CD4-positive, alpha-beta T cell treated with Interleukin-17A for 1 hour (primary cell): ENCODE measurements at places on chromosomes 3 and 15.

- DNase-seq = no peak
These were observed 123.2 kb downstream of the MAGI1 start for GRCh38 chr3:65915477-65915876.

- DNase-seq = no peak
These were observed 10.8 kb upstream of the NANOGP8 start for GRCh38 chr15:35095941-35096340.

DNA sequence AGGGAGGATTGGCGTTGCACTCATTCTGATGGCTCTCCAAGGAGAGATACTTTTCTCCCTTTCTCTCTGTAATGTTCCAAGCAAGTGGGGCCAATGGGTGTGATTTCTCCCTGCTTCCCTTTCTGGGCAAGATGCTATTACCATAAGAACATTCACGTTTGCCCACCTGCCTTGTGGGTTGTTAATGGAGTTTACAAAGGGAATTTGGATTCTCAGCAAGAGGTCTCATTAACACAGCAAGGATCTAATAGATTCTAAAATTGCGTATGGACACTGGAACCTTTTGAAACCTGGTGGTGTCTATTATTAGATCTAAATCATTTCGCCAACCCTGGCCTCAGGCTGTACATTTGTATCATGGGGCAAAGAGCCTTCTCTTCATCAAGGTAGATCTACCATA, 74.1 kb downstream of the SLCO3A1 start:
- DNase-seq = no peak

DNA sequence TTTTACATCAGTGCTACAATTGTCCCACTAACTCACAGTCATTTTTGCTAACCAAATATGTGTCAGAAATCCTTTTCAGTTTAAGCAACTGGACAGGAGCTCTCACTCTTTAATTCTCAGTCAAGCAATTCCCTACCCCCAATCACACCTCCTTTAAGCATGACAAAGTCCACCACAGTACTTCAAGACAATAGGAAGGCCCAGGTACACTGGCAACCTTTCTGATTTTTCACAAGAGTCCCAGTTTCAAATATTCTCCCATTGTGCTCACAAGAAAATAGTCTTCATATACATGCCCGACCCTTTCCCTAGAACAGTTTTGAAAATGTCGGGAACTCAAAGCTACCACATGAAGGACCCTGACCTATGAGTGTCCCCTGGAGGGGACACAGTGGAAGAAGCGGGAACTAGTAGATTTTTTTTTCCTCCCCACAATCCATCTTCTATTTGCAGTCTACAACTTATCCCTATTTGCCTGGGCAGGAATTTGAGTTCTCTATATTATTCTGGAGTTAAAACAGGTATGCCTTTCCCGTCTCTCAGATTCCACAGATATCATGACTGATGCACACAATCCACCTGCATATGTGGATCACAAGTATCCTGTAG, 413.5 kb downstream of the TIGIT start:
- no peak for DNase-seq

DNA sequence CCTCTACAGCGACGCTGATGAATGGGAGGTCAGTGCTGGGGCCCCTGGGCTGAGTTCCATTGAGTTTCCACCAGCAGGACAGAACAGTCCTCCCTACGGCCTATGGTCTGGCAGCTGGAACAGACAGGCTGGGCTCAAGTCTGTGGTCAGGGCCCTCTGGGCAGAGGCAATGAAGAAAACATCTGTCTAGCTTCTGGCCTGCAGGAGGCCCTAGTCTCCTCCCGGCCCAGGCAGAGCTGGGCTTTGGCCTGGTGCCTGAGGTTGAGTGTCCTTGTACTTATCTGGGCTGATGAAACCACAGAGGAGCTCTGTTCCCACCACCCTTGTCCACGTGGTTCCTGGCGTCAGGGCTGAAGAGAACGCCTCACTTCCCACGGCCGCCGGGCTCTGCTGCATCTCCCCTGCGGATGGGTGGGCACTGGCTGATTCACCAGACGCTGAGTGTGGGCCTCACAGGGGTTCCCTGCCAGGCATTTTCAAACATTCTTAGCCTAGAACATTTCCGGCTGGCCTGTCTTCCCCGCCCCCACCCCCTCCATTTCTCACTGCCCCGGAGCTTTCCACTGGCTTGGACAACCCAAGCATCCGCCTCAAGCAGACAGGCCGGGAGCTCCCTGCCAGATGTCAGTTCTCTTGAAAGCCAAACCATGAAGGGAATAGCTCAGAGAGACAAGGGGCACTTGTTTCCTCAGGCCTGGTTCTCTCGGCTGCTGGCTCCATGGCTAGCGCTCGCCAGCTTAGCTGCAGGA, 20.3 kb downstream of the PPCDC start:
- DNase-seq = peak; percentile 41

DNA sequence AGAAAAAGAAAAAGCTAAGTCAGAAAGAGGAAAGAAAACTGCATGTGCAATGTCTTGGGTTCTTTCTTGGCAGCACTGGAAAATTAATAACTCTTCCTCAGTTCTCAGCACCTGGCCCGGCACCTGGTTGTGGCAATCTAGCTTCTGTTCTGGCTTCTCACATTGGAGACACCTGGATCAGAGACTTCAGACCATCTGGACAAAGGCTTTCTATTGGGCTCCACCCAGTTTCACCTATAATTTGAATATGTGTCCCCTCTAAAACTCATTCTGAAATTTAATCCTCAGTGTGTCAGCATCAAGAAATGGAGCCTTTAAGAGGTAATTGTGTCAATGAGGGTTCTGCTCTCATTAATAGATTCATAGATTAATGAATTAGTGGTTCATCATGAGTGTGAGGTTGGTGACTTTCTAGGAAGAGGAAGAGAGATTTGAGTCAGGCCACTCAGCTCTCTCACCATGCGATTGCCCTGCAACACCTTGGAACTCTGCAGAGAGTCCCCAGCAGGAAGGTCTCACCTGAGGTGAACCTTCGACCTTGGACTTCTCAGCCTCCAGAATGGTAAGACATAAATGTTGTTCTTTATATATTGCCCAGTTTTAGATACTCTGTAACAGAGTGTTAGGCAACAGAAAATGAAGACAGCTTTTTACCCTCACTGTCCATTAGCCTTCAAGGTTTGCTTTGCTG, 679.9 kb downstream of the NTRK3 start:
- no peak for DNase-seq

DNA sequence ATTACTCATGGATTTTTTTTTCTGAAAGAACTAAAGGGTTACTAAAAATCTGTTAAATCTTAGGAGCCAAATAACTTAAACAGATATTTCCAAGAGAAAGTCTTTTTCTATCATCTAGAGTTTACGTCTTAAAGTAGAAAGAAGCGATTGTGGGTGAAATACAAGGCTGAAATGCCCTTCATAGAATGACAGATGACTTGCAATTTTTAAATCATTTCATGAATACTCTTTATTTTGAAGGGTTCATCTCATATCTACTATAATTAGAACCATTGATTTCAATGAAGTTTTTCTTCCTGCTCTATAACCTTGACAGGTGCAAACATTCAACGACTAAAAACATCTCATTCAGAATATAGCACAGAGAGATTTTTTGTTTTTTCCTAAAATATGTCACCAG, 217.0 kb downstream of the GABRB3 start:
- DNase-seq = no peak

DNA sequence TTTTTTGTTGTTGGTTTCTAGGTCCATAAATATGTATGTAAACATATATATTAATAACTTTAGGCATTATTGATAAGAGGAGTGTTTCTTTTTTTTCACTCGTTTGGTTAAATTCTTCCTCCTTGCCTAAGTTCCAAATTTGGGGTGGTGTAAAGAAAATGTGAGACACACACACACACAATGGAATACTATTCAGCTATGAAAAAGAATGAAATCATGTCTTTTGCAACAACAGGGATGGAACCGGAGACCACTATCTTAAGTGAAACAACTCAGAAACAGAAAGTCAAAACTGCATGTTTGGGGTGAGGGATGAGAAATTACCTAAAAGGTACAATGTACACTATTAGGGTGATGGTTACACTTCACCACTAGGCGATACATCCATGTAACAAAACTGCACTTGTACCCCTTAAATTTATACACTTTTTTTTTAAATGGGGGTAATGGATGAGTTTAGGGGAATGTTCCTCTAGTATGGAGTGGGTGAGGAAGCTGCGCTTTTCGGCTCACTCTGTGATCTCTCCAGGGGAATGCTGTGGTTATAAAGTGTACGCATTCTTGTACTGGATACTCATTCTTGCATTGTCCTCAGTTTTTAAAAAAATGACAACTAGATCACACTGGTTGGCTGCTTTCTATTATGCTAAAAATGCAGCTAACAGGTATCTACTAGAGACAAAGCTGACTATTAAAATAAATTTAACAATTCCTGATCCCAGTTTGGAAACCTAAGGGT, 50.8 kb upstream of the PPARG start:
- no peak for DNase-seq

DNA sequence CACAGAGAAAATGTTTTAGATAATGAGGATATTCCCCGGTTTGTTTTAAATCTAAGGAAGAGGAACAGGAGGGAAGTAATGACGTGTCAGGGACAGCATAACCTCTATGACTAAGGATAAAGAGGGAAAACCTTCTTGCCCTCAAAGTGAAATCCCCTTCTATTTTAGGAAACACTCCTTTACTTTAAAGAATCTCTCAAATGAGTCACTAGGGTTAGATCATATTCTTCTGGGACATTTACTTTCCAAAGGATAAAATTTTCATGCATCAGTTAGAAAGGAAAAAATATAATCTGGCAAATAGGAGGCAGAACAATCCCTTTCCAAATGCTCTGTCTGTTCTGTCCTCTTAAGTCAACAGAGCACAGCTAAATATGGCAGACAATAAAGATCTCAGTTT, 43.2 kb upstream of the UBE2E2 start:
- no peak for DNase-seq

DNA sequence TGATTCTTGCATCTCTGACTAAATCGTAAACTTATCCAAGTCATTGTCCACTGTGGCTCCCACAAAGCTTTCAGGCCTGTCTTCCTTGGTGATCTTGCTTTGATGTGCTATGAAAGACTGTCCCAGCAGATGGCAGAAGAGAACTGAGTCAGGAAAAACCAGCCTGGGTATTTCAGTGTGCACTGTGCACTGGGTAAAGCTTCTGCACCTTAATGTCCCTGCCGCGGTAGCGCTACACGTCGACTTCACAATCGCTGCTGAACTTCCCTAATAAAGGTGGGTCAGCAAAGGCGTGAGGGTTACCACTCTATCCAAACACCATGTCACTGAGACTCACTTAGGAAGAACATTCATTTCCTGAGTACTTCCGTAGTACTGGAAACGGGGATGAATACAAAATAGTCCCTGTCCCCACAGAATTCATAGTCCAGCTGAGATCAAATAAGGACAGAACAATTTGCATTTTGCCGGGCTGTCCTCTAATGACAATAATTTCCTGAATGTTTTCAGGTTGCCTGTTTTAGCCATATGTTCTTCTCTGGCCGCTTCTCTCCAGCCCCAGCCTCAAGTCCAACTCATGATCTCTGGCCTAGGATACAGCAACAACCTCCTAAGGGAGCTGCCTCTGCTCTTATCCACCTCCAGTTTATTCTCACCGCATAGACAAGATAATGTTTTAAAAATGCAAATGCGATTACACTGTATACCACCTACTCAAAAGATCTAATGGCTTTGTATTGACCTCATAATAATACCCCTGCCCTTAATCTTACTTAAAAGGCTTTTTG, 83.6 kb upstream of the AKAP13 start:
- DNase-seq = peak; percentile 84

GRCh38 chr3:72568083-72568482, 280.2 kb downstream of the SHQ1 start:
- no peak for DNase-seq

DNA sequence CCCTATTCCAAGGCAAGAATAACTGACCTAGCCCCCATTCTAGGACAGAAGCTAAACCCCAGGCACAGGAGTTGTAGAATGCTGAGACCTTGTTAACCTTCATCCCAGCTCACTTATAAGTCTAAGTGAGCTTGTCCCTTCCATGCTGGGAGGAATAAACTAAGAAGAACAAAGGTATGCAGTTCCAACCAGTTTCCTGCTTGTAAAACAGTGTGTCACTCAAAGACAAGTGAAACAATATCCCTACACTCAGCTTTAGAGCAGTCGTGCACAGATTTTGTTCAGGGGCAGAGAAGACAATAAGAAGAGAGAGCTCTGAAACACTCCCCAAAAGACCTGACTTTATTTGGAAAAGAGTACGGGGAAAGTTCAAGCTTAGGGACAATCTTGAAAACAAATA, 292.1 kb downstream of the CGGBP1 start:
- no peak for DNase-seq

GRCh38 chr15:84398763-84399701, 163.5 kb downstream of the GOLGA6L4 start:
- no peak for DNase-seq

- DNase-seq = no peak
These were observed 8.6 kb downstream of the GABRR3 start for GRCh38 chr3:98026425-98027084.

DNA sequence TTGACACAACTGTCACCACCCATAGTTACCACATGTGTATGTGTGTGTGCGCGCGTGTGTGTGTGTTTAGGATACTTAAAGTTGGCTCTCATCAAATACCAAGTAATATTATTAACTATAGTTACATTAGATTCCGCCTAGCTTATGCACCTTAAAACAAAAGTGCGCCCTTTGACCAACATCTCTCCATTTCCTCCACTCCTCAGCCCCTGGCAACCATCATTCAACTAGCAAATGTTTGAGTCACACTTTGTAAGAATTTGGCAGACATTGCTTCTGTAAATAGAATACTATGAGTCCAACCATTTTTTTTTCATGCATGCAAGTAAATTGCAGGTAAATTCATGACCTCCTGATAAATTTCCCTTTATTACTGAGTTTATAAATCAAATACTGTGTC, 169.3 kb downstream of the GBE1 start:
- no peak for DNase-seq

- no peak for DNase-seq
These were observed 31.3 kb upstream of the TMEM115 start for GRCh38 chr3:50390508-50391224.

- DNase-seq = peak; percentile 54
These were observed 3.5 kb downstream of the EIF4E3 start for GRCh38 chr3:71721651-71722157.

DNA sequence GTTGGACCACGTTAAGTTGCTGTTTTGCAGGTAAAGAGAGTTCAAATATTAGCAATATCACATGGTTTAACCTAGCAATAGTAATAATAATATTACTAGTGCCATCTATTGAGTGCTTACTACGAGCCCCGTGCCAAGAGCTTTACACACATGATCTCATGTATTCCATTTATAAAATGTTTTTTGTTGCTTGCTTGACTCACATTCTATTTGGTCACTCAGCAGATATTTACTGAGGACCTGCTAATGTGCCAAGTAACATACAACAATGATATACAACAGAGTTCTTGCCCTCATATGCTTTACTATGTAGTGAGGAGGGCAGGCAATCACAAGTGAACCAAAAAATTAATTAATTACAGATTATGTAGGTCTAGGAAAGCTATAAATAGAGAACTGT, 36.7 kb downstream of the CTDSPL start:
- no peak for DNase-seq
